ENCODE measurements at places on chromosomes 7 and 10. TPM values are rescaled to one million over a fixed set of nuclear protein-coding genes. Genes with fewer than 3 reads are reported as not detected.

Gene COMTD1
- 49.8 TPM for total RNA-seq

Gene MYL7
- not detected for total RNA-seq

Gene PTPRZ1
- total RNA-seq, result not detected

Gene ADCYAP1R1
- 0.05 TPM for total RNA-seq

Gene ZMIZ1
- total RNA-seq, result 62.6 TPM

Gene FAM221A
- 0.28 TPM for total RNA-seq

Gene SPDYE2B
- not detected for total RNA-seq

Gene CAPZA2
- total RNA-seq, result 119 TPM

Gene CUZD1
- 1.4 TPM for total RNA-seq

Gene PDZD7
- total RNA-seq, result 1.2 TPM

Gene COL13A1
- total RNA-seq, result 0.43 TPM

Gene GFRA1
- 8.9 TPM for total RNA-seq

Gene MEIG1
- 0.99 TPM for total RNA-seq

Gene EPDR1
- total RNA-seq, result 70.4 TPM

Gene CHST3
- 36.1 TPM for total RNA-seq

Gene PRSS37
- not detected for total RNA-seq

Gene HABP2
- 0.07 TPM for total RNA-seq

Gene HYCC1
- 19.9 TPM for total RNA-seq

Gene THNSL1
- 4.1 TPM for total RNA-seq

Gene PIP
- not detected for total RNA-seq

Gene ZNF248
- 4.7 TPM for total RNA-seq

Gene VAX1
- 1.4 TPM for total RNA-seq

Gene CYP3A5
- 1.4 TPM for total RNA-seq

Gene MEST
- 42.3 TPM for total RNA-seq

Gene ASB10
- not detected for total RNA-seq

Gene SPAM1
- not detected for total RNA-seq

Gene C7orf33
- total RNA-seq, result not detected

Gene NFKB2
- total RNA-seq, result 98.0 TPM

Gene POLR2J2
- total RNA-seq, result 0.75 TPM

Gene STEAP2
- 3.8 TPM for total RNA-seq

Gene ITGA8
- total RNA-seq, result not detected

Gene MRC1
- total RNA-seq, result 0.03 TPM

Gene SLC26A5
- total RNA-seq, result not detected

Gene AKR1C8
- total RNA-seq, result not detected

Gene AOAH
- total RNA-seq, result not detected

Gene PGAM2
- total RNA-seq, result not detected

Gene SAP25
- total RNA-seq, result 0.73 TPM

Gene STOX1
- 0.86 TPM for total RNA-seq

Gene BLNK
- total RNA-seq, result not detected

Gene GPER1
- 0.69 TPM for total RNA-seq

Gene APBB1IP
- 11.1 TPM for total RNA-seq

Gene ACTR3C
- total RNA-seq, result not detected

Gene POMZP3
- 18.7 TPM for total RNA-seq

Gene STRIP2
- 6.5 TPM for total RNA-seq

Gene FAM241B
- total RNA-seq, result 20.1 TPM

Gene CC2D2B
- total RNA-seq, result not detected

Gene CLCN1
- total RNA-seq, result not detected

Gene DLX6
- not detected for total RNA-seq

Gene SLC12A9
- 16.7 TPM for total RNA-seq

Gene ZC3HAV1L
- total RNA-seq, result 8.2 TPM

Gene RFC2
- total RNA-seq, result 71.2 TPM

Gene DGKB
- not detected for total RNA-seq

Gene PLEKHS1
- total RNA-seq, result not detected

Gene DDC
- total RNA-seq, result 1.6 TPM

Gene OR2A42
- total RNA-seq, result not detected
